Germinal center (tissue), 1 donor: ENCODE measurements at places on chromosomes 2 and 18.

DNA sequence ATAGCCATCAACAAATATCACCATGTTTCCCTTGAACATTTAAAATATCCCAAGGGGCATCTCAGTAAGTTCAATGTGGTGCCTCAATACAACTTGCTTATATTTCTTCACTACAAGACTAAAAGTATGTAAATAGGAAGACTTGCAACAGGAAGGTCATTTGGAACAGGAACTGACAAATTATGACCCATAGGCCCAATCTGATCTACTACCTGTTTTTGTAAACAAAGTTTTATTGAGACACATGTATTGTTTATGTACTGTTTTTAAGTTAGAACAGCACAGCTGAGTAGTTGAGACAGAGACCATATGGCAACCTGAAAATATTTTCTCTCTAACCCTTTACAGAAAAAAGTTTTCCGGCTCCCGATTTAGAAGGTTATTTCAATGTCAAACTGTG, 154.8 kb upstream of the TFPI start:
- DNase-seq, result no peak

GRCh38 chr2:15992457-15993231, 52.3 kb downstream of the MYCN start:
- DNase-seq, result no peak

- no peak for DNase-seq
These were observed 45.5 kb downstream of the CERS6 start for GRCh38 chr2:168501466-168502065.

- DNase-seq, result no peak
These were observed 109.7 kb downstream of the FOXI3 start for GRCh38 chr2:88342749-88343148.

- DNase-seq, result no peak
These were observed 50.6 kb upstream of the STAT1 start for GRCh38 chr2:191064590-191064989.

GRCh38 chr2:9768388-9768787, 74.9 kb upstream of the TAF1B start:
- no peak for DNase-seq

GRCh38 chr18:46035696-46036680, 36.1 kb downstream of the PSTPIP2 start:
- DNase-seq, result no peak
